T-helper 9 cell (primary cell): ENCODE measurements at places on chromosomes 13 and 19.

DNA sequence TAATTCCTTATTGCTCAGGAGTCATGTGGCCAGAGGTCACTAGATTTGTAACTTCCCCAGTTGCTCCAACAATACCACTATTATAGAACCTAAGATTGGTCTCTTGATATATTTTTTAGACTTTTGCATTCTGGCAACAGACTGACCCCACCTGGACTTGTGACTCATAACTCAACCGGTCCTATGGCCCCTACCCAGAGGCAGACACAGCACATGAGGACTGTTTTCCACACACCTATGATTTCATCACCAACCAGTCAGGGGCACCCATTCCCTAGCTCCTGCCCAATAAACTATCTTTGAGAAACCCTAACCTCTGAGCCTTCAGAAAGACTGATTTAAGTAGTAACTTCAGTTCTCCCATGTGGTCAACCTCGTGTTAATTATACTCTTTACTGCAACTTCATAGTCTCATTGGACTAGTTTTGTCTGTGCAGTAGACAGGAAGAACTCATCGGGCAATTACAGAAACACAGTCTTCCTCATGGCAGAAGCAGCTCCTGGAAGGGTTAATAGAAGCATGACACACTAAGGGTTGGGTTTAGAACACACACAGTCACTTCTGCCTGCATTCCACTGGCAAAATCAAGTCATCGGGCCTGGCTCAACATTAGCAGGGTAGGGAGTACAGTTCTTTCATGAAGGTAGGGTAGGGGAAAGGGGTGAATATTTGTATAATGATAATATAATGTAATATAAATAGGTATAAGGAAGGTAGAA is 251.8 kb downstream of the UQCRFS1 start:
- DNase-seq: no peak

DNA sequence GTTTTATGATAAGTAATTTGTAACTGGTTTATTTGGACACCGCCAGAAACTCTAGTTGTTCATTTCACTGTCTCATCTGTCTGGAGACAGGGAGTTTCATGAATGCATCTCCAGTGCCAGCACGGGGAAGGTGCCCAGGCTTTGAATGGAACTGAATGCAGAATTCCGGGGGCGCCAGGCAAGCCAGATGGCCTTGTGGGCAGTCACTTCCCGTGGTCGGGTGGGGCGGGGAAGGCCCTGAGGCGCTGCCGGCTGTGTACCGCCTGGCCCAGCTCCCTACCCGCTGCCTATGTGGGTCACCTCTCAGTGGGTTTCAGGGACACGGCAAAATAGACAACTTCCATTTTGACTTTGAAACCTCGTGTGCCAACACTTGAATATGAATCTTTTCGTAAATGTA is 28.8 kb upstream of the MCF2L start:
- no peak for DNase-seq

DNA sequence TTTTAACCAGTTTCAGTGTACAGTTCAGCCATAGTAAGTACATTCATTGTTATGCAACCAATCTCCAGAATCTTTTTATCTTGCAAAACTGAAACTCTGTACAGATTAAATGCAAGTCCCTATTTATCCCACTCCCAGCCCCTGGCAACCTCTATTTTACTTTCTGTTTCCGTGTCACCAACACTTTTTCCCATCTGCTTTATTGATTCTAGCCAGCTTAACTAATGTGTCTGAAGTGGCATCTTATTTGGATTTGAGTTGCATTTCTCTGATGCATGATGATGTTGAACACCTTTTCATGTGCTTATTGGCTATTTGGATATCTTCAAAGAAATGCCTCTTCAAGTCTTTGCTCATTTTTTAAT is 18.9 kb downstream of the SPATA13 start:
- no peak for DNase-seq

DNA sequence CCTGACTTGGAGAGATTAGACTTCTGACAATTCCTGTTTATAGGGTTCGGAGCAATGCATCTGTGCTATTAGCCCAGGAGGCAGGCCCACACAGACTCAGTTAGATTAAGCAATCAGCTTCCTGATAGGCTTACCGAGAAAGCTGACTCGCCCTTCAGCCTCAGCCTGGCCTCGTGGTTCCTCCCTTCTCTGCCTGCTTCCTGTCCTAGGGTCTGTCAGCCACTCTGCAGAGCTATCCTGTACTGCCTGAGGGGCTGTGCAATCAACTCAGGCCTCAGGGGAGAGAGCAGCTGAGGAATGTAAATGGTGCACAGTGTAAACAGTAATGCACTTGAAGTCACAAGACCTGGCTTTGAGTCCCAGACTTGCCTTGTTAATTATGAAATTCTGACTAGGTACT is 30.7 kb downstream of the HTR2A start:
- DNase-seq: no peak

DNA sequence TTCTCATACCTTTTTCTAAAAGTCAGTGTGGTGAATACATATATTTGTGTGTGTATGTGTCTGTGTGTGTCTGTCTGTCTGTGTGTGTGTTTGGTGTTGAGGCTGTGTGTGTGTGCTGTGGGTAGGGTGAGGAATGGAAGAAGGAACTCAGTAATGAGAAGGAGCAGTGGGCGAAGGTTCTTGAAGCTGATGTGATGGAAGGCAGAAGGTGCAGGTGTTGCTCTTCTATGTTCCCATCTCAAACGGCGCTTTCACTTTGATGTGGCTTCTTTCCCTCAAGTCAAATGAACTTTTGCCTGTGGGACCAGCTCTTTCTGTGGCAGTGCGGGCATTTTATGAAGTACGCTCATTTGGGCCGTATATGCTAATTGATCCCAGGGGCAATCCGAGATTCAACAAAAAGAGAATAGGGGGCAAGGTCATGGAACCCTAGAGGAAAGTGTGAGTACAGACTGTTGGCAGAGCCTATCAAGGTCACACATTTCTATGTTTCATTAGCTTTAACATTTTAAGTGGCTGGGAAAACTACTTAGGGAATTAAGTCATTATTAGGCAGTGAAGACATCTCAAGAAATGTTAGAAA is 15.2 kb downstream of the BIVM start:
- no peak for DNase-seq

GRCh38 chr19:50198431-50199258 is 4.8 kb upstream of the MYH14 start:
- no peak for DNase-seq

DNA sequence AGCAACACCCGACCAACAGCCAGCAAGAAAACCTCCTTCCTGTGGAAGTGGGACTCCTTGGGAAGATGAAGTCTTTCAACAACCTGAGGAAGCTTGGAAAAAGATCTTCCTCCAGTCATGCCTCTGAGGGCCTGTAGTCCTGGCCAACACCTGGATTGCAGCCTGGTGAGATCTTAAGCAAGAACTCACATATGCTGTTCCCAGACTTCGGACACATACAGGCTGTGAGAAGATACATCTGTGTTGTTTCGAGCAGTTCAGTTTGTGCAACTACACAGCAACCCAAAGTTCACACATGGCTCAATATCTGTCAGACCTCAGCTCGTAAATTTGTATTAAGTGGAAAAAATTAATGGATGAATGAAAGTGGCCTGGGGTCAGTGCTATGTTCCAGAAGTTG is 65.1 kb upstream of the UBAC2 start:
- no peak for DNase-seq

GRCh38 chr19:5132206-5132560 is 163.3 kb downstream of the KDM4B start:
- DNase-seq: no peak

DNA sequence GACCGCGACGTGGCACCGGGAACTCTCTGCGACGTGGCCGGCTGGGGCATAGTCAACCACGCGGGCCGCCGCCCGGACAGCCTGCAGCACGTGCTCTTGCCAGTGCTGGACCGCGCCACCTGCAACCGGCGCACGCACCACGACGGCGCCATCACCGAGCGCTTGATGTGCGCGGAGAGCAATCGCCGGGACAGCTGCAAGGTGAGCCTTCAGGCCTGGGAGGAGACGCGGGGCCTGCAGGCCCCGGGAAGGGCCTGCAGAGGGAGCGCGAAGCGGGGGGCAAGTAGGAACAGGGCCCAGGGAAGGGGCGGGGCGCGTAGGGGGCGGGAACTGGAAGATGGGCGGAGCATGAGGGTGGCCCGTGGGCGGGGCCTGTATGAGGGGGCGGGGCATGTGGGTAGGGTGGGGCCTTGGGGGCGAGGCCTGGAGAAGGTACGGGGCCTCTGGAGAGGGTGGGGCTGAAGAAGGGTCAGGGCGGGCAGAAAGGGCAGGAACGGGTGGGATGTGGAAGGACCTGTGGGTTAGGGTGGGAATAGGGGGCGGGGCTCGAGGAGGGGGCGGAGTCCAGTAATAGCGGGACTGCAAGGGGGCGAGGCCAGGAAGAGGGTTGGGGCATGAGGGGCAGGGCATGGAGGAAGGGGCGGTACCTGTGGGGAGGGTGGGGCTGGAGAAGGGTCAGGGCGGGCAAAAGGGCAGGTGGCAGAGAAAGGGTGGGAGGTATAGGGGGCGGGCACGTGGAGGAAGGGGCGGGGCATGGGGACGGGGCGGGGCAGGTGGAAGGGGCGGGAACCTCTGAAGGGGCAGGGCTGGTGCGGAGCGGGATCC is 2.5 kb downstream of the CFD start:
- peak; percentile 73 for DNase-seq
